ENCODE measurements at places on chromosomes 7 and 10.

DNA sequence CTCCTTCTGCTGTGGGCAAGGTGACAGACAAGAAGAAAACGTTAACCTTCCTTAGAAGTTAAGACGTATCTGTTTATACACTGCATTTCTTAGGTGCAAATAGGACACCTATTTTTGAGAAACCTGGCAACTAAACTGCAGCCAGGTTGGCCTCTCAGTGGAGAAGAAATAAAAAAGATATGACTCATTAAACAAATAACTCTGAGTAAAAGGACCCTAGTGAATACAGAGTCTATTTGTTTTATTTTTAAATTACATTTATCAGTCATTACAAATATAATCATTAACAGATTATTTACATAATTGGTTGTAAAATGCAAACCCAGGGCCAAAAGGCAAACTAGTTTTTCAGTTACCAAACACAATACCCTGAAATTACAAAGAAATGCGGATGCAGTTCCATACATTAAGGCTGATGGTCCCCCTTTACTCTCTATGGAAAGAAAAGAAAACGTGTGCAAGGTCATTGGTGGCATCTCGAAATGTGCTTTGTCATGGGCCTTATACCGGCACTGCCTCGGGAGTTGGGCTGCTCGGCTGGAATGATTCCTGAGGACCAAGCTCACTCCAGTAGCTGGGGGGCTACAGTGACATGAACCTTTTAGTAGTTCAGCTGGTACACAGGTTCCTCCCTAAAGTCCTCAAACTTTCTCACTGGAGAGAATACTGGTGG, 38.4 kb downstream of the ADRB1 start:
- no peak for DNase-seq

DNA sequence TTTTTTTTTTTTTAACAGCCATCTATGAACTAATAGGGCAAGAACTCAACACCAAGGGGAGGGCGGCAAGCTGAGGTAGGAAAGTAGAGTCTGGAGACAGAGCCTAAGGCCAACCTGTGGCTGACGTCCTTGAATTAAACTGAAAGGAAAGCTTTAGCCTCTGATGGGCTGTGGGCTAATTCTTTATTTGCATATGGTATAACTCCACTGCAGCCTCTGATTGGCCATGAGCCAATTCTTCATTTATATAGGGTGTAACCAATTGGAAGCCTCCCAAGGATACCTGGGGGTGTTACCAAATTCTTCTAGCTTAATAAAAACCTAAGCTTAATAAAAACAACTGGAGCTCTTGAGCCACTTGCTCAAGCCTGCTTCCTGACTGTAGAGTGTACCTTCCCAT, 10.3 kb downstream of the TYW1 start:
- peak; percentile 1 for DNase-seq

- DNase-seq, result no peak
These were observed 42.2 kb upstream of the SRGN start for GRCh38 chr10:69045441-69046300.

GRCh38 chr7:1913466-1914282, 243.6 kb downstream of the ELFN1 start:
- DNase-seq, result no peak

GRCh38 chr7:155676052-155676451, 31.6 kb downstream of the RBM33 start:
- no peak for DNase-seq

DNA sequence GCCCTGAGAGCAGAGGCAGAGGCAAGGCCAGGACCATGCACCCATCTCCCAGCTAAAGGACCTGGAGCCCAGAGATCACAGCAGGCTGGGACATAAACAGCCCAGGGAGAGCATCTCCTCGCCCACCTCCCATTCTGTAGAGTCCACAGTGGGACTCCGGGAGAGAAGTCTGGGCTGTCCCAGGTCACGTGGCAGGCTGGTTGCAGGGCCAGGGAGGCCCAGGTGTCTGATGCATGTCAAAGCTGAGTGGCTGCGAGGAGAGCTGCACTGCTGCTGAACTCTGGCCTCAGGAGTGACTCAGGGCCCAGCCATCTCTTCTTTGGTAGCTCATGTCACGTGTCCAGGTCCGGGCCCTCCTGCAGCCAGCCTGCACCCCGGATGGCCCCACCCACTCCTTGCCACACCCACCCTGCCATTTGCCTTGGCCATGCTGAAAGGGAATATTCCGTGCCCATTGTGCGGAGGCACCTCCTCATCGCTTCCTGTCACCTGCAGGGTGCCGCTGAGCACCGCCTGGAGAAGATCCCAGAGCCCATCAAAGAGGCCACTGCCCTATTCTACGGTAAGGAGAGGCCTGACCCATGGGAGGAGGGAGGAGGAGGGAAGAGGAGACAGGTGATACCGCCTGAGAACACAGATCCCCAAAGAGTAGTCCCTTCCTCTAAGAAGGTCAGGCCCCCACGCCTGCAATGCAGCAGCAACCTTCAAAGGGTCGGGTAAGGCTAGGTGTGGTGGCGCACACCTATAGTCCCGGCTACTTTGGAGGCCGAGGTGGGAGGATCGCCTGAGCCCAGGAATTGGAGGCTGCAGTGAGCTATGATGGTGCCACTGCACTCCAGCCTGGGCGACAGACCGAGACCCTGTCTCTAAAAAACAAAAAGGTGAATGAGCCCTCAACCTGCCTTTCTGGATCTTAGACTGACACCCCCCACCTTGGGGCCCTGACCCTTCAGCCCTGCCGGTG, 12.6 kb upstream of the SH2B2 start:
- no peak for DNase-seq

DNA sequence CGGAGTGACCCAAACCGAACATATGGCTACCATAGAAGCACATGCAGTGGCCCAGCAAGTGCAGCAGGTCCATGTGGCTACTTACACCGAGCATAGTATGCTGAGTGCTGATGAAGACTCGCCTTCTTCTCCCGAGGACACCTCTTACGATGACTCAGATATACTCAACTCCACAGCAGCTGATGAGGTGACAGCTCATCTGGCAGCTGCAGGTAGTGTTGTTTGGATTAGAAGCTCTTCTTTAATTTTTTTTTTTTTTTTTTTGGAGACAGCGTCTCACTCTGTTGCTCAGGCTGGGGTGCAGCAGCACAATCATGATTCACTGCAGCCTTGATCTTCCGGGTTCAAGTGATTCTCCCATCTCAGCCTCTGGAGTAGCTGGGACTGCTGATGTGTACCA, 45.8 kb downstream of the NRF1 start:
- no peak for DNase-seq

GRCh38 chr7:25851332-25852210, 300.4 kb upstream of the NFE2L3 start:
- DNase-seq, result peak; percentile 82

GRCh38 chr10:110269374-110270318, 35.1 kb downstream of the SMNDC1 start:
- DNase-seq, result no peak

GRCh38 chr7:5012985-5013384, 32.7 kb upstream of the RBAK start:
- no peak for DNase-seq

- no peak for DNase-seq
These were observed 97.1 kb downstream of the SH3PXD2A start for GRCh38 chr10:103758294-103758681.

DNA sequence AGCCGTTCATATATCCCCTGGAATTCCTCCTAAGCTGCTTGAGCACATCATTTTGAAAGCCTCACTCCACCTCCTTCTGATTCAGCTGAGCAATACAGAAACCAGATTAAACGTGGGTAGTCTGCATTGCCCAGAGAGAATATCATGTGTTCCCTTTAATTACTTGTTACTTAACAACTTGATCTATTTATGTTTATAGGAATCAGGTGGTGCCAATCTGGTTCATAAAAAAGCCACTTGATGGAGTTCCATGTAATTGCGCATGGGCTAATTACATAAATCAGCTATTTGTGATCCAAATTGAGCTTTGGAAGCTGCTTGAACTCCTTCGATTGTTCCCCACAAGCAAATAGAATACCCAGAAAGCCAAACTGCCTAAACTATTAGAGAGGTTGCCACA, 114.7 kb upstream of the ADCY1 start:
- peak; percentile 93 for DNase-seq

DNA sequence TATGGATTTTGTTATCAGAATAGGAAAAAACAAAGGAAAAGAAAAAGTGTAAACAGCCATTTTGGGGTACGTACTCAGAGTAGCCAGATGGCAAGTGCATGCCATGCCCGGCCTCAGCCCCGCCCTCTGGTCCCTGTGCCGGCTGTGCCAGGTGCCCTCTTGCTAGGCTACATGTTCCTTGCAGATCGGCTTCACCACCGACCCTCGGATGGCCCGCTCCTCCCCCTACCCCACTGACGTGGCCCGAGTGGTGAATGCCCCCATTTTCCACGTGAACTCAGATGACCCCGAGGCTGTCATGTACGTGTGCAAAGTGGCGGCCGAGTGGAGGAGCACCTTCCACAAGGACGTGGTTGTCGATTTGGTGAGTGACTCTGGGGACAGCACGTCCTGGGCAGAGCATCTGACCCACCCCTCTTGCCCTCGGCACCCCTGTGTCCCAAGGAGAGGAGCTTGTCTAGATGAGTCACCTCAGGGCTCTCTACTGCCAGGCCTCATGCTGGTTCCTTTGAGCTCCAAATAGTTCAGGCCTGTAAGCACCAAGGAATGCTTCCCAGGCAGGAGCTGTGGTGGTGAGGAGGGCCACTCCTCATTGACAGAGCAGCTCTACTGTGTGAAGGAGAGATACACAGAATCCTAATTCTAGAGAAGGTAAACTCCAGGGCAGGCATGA, 54.9 kb upstream of the ZMIZ2 start:
- no peak for DNase-seq
